Gastroesophageal sphincter (tissue), 4 donors: ENCODE measurements at places on chromosomes 13 and 19. TPM values are rescaled to one million over a fixed set of nuclear protein-coding genes. Genes with fewer than 3 reads are reported as not detected.

CEACAM1 gene
- 1.2 TPM for total RNA-seq

CYP2A7 gene
- total RNA-seq, result not detected

OR7C1 gene
- total RNA-seq, result not detected

ZNF724 gene
- total RNA-seq, result 0.94 TPM

PRTN3 gene
- total RNA-seq, result not detected

PODNL1 gene
- 0.67 TPM for total RNA-seq

ZFP36 gene
- total RNA-seq, result 276 TPM

SLC17A7 gene
- total RNA-seq, result 1.1 TPM

OCEL1 gene
- total RNA-seq, result 3.5 TPM

ZNF100 gene
- total RNA-seq, result 4.8 TPM

N4BP2L1 gene
- total RNA-seq, result 31.0 TPM

EFNB2 gene
- 23.4 TPM for total RNA-seq

ACER1 gene
- not detected for total RNA-seq

STX10 gene
- total RNA-seq, result 52.0 TPM

ZNF460 gene
- total RNA-seq, result 74.0 TPM

FFAR1 gene
- not detected for total RNA-seq

RASAL3 gene
- 1.3 TPM for total RNA-seq

CD22 gene
- 4.6 TPM for total RNA-seq

DNA sequence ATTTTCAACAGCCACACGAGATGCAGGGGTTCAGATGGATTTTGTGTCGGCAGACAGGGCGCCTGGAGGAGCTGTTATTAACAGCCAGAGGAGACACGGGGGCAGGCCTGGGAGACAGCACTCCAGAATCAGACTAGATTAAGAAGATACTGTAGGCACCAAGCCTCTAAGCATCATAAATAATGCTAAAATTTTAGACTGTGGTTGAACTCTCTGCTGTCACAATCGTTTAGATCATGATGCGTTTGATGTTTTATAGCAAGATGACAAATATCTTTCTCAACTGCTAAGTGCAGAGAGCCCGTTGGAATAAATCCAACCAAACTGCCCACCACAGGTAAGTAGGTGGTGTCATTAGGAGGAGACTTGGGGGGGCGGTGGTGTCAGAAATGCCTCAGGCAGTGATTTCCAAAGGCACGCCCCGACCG is 63.9 kb downstream of the CEBPG start:
- ATAC-seq, result no peak

GRCh38 chr19:5621945-5622464 is 571 bp downstream of the SAFB2 start:
- ATAC-seq, result no peak

- ATAC-seq, result no peak
These were observed 278.5 kb downstream of the DCT start for GRCh38 chr13:94201022-94201421.

- ATAC-seq, result no peak
These were observed 35.8 kb upstream of the SPART start for GRCh38 chr13:36382030-36382429.

GRCh38 chr19:41939861-41940730 is 11.8 kb upstream of the ERFL start:
- ATAC-seq, result no peak

GRCh38 chr13:45670189-45670885 is 31.8 kb upstream of the CBY2 start:
- no peak for ATAC-seq

- no peak for ATAC-seq
These were observed 41.7 kb downstream of the PCDH17 start for GRCh38 chr13:57673197-57673596.

- peak; percentile 89 for ATAC-seq
These were observed at the start of gene UBE2L5 for GRCh38 chr13:30422054-30422839. TSS of gene UBE2L5 (plus strand) at chr13:30422493. CDS start at chr13:30427991, 5,498 bp downstream.

- ATAC-seq, result no peak
These were observed 20.3 kb downstream of the C19orf81 start for GRCh38 chr19:50669302-50670101.

- ATAC-seq, result no peak
These were observed 1559.0 kb upstream of the SLC10A2 start for GRCh38 chr13:104625201-104625600.

DNA sequence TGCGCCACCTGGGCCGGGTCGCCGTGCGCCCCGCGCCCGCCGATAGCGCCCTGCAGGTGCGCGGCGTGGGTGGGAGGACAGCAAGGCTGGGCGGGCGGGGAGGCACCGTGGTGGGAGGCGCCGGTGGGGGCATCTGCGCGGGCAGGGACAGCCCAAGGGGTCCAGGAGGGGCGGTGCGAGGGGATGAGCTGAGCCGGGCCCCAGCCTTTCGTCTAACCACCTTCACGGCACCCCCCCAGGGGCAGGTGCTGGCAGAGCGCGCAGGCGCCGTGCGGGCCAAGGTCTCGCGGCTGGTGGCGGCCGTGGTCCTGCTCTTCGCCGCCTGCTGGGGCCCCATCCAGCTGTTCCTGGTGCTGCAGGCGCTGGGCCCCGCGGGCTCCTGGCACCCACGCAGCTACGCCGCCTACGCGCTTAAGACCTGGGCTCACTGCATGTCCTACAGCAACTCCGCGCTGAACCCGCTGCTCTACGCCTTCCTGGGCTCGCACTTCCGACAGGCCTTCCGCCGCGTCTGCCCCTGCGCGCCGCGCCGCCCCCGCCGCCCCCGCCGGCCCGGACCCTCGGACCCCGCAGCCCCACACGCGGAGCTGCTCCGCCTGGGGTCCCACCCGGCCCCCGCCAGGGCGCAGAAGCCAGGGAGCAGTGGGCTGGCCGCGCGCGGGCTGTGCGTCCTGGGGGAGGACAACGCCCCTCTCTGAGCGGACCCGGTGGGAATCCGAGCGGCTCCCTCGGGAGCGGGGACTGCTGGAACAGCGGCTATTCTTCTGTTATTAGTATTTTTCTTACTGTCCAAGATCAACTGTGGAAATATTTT is 3.1 kb downstream of the KISS1R start:
- no peak for ATAC-seq

DNA sequence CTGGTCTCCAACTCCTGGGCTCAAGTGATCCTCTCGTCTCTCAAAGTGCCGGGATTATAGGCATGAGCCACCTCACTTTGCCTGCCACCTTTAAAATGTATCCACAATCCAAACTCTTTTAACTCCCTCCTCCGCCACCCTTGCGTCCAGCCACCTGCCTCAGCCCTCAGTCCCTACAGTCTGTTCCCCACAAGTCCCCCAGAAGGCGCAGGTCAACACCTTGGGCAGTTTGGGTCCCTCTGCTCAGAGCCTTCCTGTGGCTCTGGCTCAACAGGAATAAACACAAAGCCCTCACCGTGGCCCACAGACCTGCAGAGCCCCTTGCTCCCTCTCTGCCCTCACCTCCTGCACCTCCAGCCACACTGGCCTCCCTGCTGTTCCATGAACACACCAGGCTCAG is 7.5 kb upstream of the EMC10 start:
- ATAC-seq, result no peak

- no peak for ATAC-seq
These were observed 593 bp downstream of the ATP8B3 start for GRCh38 chr19:1811472-1811894.

DNA sequence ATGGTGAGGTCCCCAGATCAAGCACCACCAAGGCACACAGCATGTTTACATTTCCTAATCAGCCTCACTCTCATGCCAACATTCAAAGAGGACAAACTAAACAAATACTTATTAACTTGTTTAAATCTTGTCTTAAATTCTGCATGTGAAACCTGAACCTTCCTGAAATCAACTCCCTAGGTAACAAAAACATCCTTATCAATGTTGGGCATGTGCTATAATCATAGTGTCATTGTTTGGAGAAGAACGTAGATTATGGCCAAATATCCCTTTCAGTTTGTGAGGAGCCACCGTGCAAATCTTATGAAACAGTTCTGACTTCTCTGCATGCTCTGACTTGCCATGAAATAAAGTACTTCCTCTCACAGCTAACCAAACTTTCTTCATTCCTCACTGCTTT is 123.8 kb downstream of the NDFIP2 start:
- ATAC-seq, result no peak

- no peak for ATAC-seq
These were observed 89.5 kb downstream of the MAP4K1 start for GRCh38 chr19:38528213-38528755.

DNA sequence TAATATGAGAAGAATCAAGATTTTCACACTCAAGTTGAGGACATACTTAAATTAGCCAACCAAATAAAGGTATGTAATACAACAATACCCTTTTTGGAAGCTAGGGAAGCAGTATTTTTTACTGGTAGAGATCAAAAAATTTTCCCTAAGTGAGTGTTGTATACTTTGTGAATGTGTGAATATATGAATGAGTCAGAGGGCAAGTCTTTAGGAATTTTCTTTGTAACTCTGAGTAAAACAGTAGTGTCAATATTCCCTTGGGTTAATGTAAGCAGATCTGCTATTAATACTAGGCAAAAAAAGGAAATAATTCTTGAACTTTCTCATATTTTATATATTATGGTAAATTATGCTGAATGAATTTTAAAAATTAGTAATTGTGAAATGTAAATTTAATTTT is 1161.8 kb upstream of the MIR17HG start:
- ATAC-seq, result no peak

GRCh38 chr13:55214841-55215345 is 1925.8 kb upstream of the PRR20A start:
- ATAC-seq, result no peak

GRCh38 chr19:42563352-42564210 is 31.1 kb downstream of the CEACAM8 start:
- ATAC-seq, result peak; percentile 58

- no peak for ATAC-seq
These were observed 121.8 kb downstream of the TBC1D4 start for GRCh38 chr13:75360170-75360569.

- ATAC-seq, result no peak
These were observed 110.7 kb downstream of the SOX1 start for GRCh38 chr13:112177450-112178288.

- ATAC-seq, result no peak
These were observed 43.8 kb upstream of the DCUN1D2 start for GRCh38 chr13:113534236-113534860.

DNA sequence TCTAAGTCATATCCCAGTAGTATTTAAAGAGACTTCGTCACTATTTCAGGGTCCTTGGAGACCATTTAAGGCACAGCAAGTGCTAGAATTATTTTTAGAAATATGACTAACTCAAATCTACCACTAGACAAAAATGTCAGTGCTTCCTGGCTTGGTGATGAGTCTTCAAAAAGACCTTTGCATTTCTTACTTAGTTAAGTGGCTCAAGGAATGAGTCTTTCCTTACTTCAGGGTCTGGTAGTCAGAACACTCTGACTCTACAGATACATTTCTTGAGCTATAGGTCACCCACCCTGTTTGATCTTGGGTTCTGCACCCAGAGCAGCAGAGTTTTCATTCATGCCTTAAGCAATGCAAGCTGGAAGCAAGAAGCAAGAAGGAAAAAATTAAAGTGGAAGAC is 191.0 kb upstream of the HTR2A start:
- ATAC-seq, result no peak

GRCh38 chr13:113959198-113959597 is 14.7 kb downstream of the C13orf46 start:
- ATAC-seq, result no peak

- no peak for ATAC-seq
These were observed 4.6 kb upstream of the DNM2 start for GRCh38 chr19:10713317-10713716.

GRCh38 chr19:33521480-33522370 is at the start of gene PEPD:
TSS of gene PEPD (minus strand) at chr19:33521791. CDS start at chr19:33521760, 31 bp downstream.
- peak; percentile 98 for ATAC-seq

DNA sequence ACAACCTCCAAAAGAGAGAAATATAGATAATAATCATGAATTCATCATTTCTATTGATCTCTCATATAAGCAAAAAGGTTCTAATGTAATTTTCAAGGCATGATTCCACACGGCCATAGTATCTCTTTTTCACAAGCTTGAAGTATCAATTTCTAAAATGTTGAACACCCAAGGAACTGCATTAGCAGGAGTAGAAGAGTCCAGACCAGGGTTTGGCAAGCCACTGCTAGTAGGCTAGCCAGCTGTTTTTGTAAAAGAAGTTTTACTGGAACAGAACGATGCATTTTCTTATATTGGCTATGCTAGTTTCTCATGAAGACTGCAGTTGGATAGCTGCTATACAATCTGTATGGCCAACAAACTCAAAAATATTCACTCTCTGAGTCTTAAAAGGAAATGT is 481.5 kb upstream of the MIR17HG start:
- no peak for ATAC-seq

DNA sequence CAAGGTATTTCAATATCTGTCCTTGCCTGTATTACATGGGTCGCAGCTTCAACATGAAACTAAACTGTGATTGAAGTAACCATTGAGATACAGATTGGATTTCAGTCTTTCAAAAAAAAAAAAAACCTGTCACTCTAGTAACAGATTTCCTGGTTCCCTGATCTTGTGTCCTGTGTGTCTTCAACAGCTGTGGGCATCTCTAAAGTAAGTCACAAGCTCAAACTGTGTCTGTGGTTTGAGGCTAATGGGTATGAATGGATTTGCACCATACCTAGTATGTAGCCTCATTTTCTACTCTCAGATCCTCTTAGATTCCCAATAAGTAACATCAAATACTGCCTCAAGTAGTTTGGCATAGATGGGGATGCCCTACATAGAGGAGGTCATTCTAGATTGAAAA is 300.1 kb downstream of the COG6 start:
- no peak for ATAC-seq

DNA sequence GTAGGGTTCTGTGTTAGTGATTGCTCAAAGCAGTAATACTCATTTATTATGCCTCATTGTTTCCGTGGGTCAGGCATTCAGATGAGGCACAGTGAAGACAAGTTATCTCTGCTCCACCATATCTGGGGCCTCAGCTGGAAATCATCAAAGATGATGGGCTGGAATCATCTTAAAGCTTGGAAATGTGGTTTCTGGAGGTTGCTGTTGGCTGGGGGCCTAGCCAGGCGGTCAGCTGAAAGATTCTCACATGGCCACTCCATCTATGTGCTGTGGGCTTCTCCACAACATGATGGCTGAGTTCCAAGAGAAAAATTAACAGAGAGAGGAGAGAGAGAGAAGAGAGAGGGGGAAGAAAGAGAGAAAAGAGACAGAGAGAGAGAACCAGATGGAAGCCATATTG is 75.5 kb downstream of the OLFM4 start:
- no peak for ATAC-seq
